ENCODE measurements at places on chromosomes 6 and 20.

DNA sequence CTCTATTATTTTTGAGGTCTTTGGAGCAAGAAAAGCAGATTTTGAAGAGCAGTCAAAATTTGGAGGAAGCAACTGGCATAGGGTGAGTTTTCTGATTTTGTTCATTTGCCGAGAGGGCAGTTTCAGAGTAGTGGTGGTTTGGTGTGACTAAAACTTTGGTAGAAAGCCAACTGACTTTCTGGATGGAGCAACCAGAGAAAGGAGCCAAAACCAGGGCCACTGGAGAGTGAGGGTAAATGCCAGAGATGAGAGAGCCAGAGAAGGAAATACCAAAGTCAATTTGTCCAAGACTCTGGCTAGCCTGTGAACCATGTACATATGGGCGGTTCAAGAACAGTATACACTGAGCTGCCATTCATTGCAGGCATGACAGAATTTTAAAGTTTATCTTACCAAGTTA lies 40.5 kb upstream of the ZBTB24 start:
- peak; percentile 67 for DNase-seq

- DNase-seq = no peak
Observed at GRCh38 chr6:70107852-70108629, 194.8 kb downstream of the COL9A1 start.

DNA sequence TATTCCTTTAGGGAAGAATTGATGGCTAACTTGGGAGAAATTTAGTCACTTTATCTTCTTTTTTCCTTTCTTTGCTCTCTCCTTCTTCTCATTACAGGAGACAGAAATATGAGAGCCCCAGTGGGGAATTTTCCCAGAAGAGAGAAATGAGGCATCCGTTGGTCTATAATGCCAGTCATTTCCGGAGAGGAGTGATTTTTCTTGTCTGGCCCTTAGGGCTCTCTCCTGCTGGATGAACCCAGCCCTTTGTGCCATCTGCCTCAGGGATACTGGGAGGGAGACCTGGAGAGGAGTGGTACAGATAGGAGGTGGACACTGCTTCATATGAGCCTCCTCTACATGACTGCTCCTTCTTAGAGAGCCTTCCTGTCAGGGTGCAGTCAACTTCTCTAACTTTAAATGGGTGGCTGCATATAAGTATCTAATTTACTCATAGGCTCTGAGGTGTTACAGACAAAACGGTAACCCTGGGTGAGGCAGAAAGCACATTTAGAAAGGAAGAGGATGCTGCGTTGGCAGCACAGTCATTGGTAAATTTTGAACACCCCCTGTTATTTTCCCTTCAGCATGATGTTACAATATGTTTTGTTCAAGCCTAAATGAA lies 21.9 kb downstream of the RIMS1 start:
- DNase-seq = no peak

DNA sequence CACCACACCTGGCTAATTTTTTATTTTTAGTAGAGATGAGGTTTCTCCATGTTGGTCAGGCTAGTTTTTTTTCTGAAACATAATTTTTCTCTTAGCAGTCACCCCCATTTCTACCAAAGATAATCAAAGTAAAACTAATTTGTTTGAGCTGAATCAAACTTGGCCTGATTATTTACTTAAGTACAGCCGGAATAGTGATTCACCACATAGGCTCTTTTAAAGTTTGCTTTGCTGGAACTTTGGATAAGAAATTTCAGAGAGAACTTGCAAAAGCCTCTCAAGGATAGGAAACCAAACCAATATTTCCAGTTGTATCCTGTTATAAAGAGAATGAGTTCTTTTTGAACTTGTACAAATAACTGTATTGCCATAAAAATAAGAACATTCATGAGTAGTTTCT lies 105.0 kb upstream of the SYNCRIP start:
- DNase-seq = peak; percentile 2

DNA sequence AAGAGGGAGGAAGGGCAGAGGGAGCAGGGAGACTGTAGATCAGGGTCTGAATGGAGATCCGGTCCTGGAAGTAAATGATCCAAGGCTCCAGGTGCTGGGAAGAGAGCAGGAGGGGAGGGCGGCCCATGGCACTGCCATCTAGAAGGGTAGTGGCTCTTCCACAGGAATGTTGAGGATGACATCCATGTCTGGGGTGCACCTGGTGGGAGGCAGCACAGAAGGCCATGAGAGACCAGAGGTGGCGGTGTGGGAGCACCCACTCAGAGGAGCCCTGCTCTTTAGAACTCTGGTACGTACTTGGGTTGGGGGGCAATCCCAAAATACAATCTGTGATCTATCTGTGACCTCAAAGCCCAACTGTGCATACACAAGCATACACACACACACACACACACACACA lies 13.5 kb downstream of the DEFB132 start:
- DNase-seq = no peak

GRCh38 chr20:32672982-32673851 lies 524 bp downstream of the C20orf203 start:
- DNase-seq = no peak

DNA sequence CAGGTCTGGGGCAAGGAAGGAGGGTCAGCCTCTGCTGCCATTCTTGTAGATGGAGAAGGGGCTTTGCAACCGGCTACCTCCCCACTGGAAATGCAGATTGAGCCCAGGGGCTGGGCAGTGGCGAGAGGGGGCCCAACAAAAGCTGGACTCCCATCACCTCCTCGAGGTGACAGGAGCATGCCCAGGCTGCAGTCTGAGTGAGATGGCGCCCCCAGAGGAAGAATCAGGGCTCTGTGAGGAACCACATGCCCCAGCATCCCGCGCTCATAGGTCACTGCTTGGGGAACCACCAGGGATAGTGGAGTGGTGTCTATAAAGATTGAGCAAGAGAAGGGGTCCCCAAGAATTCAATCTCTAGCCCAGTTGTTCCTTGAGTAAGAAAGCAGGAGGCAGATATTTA lies 31.6 kb upstream of the NEDD9 start:
- no peak for DNase-seq

- DNase-seq = no peak
Observed at GRCh38 chr20:33664762-33665144, 2.0 kb upstream of the ACTL10 start.

GRCh38 chr20:10060226-10060625 lies 25.4 kb downstream of the ANKEF1 start:
- no peak for DNase-seq

- no peak for DNase-seq
Observed at GRCh38 chr6:144919560-144919959, 634.4 kb downstream of the UTRN start.

DNA sequence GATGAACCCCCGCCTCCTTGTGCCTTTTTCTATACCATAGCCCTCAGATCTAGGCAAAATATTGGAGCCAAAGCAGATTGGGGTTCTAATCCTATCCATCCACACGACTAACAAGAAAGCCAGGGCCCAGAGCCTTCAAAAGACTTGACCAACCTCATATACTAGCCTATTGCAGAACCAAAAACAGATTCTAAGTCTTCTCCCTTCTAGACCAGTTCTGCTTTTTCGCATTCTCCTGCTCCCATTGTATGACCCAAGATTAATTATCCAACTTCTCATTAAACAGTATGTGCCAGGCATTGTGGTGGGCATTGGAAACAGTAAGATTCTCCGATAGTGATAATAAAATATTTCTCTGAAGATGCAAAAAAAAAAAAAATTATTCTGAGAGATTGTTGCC lies 113.7 kb upstream of the JARID2 start:
- DNase-seq = no peak

DNA sequence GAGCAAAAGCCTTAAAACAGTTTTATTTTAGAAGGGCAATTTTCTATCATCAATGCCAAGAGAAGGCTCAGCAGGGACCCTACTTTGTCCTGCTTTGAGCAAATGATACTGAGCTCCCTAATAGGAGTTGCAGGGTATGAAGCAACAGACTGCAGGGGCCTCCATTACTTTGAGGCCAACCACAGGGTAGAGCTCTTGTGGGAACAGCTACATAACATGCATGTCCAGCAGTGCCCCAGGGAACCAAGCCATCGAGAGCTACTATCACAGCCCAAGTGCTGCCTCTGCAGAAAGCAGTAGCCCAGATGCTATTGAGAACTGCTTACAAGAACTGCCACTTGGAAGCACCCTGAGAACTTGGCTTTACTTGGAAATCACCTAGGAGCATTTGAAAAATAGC lies 222.1 kb downstream of the LAMA2 start:
- DNase-seq = no peak

GRCh38 chr20:37319151-37319671 lies 26.7 kb upstream of the SRC start:
- no peak for DNase-seq

DNA sequence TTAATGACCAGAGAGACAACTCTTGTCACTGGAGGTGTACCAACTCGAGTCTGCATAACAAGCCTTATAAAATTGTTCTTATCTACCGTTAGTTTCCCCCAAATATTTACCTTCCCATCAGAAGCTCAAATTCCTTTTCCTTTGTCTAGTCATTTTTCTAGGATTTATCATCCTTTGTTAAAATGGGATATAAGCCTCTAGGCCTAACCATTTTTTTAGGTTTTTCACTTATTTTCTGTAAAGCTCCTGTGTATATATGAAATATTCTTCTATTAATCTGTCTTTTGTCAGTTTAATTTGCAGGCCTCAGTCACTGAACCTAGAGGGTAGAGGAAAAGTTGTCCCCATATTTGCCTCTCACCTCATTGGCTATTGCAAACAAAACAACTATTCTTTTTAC lies 99.6 kb upstream of the TNFAIP3 start:
- DNase-seq = no peak

DNA sequence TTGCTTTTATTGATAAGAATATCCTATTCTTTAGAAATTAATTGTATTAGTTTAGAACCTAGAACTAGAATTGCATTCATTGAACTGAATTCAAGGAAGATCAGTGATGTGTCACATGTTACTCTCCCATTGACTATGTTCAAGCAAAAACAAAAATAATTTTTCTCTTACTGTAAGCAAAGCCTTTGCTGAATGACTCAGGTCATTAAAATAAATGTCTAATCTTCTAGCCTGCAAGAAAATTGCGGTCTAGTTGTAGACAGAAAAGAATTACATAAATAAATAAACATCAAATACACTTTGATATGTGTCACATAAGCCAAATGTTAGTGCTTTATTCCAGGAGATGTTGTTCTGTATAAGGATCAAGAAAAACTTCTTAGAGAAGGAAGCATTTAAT lies 387.9 kb downstream of the ADGRB3 start:
- DNase-seq = no peak
